Uterus (tissue), 4 donors: ENCODE measurements at places on chromosomes 7 and 10. TPM values are rescaled to one million over a fixed set of nuclear protein-coding genes. Genes with fewer than 3 reads are reported as not detected.

Gene PDZD7
- under 0.01 TPM for total RNA-seq

Gene ACTL6B
- total RNA-seq: not detected

Gene ANKRD7
- not detected for total RNA-seq

Gene WDR86
- total RNA-seq: 80.2 TPM

Gene IGFBP3
- 345 TPM for total RNA-seq

Gene AKR1C2
- 5.3 TPM for total RNA-seq

Gene SH2B2
- 13.8 TPM for total RNA-seq

Gene PTPN20
- not detected for total RNA-seq

Gene PARD3
- total RNA-seq: 96.1 TPM

Gene CEP55
- total RNA-seq: under 0.01 TPM

Gene TFPI2
- 10.5 TPM for total RNA-seq

Gene WEE2
- not detected for total RNA-seq

Gene TSPAN12
- total RNA-seq: 3.1 TPM

Gene FAM107B
- 44.7 TPM for total RNA-seq

Gene FAS
- total RNA-seq: 51.2 TPM

Gene BAMBI
- 10.0 TPM for total RNA-seq

Gene PPP1R3A
- total RNA-seq: not detected

Gene PROSER2
- 3.5 TPM for total RNA-seq

Gene LRRC4
- total RNA-seq: 1.7 TPM

Gene ZKSCAN5
- total RNA-seq: 8.8 TPM

Gene PNLIP
- total RNA-seq: not detected

Gene EVX1
- not detected for total RNA-seq

Gene NPS
- not detected for total RNA-seq

Gene CPA1
- 3.8 TPM for total RNA-seq

Gene TMEM176A
- 20.4 TPM for total RNA-seq

Gene CUZD1
- 0.97 TPM for total RNA-seq

Gene PILRA
- 3.3 TPM for total RNA-seq

Gene PAX4
- not detected for total RNA-seq

Gene AGBL3
- total RNA-seq: 9.3 TPM

Gene CLRN3
- not detected for total RNA-seq

Gene WNT2
- total RNA-seq: 1.5 TPM

Gene SKAP2
- total RNA-seq: 7.5 TPM

Gene ABCA13
- 0.12 TPM for total RNA-seq

Gene TIMM23B
- total RNA-seq: 28.9 TPM

Gene CFAP70
- total RNA-seq: 1.8 TPM

Gene CDNF
- not detected for total RNA-seq

Gene TRIM4
- 45.4 TPM for total RNA-seq

Gene NCOA4
- 120 TPM for total RNA-seq

Gene GLI3
- total RNA-seq: 16.5 TPM
